Transverse colon (tissue), 4 donors: ENCODE measurements at places on chromosomes 5 and 9. TPM values are rescaled to one million over a fixed set of nuclear protein-coding genes. Genes with fewer than 3 reads are reported as not detected.

Gene PCSK5
- 110 TPM for total RNA-seq

Gene IL13
- total RNA-seq: not detected

Gene SLC45A2
- not detected for total RNA-seq

Gene HAVCR2
- total RNA-seq: 4.4 TPM

Gene GLRA1
- total RNA-seq: not detected

Gene NPR3
- total RNA-seq: 19.8 TPM

Gene ENG
- 19.1 TPM for total RNA-seq

Gene STK32A
- total RNA-seq: 1.6 TPM

Gene CEP78
- 7.3 TPM for total RNA-seq

Gene ZNF608
- 51.6 TPM for total RNA-seq

Gene TNFSF15
- total RNA-seq: 2.0 TPM

Gene SPATA31A3
- not detected for total RNA-seq

Gene DIRAS2
- total RNA-seq: not detected

Gene TBC1D2
- 37.7 TPM for total RNA-seq

Gene TMC1
- not detected for total RNA-seq

Gene SMIM3
- 19.1 TPM for total RNA-seq

Gene SCGB3A2
- not detected for total RNA-seq

Gene ACOT12
- total RNA-seq: not detected

Gene DMRTA1
- 1.4 TPM for total RNA-seq

Gene KCTD16
- total RNA-seq: under 0.01 TPM

Gene PPP1R26
- total RNA-seq: 21.5 TPM

Gene REEP2
- total RNA-seq: 3.5 TPM

Gene CD274
- 2.9 TPM for total RNA-seq

Gene RLN2
- not detected for total RNA-seq

Gene ZNF462
- total RNA-seq: 17.5 TPM

Gene OR1Q1
- total RNA-seq: not detected

Gene SH2D3C
- 2.6 TPM for total RNA-seq

Gene PFN3
- total RNA-seq: not detected

Gene NUDT2
- 1.4 TPM for total RNA-seq

Gene GPR150
- not detected for total RNA-seq
